ENCODE measurements at places on chromosomes 6 and 20.

DNA sequence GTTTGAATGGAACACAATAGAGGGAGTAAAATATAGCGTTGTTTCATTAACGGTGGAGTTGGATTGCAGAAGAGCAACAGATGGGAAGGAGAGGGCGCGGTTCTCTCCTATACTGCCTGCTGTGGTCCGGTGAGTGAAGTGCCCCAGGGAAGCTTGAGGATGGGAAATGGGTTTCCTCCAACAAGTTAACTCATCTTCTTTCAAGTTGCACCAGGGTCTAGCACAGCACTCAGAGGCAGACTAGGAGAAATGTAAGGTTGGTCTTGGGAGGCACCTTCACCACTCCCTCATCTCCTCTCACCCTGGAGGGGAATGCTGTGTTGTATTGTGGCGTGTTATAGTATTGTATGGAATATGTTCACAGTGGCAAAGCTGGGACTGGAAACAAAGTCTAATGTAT is 96.9 kb upstream of the SLC24A3 start:
- DNase-seq, result no peak

DNA sequence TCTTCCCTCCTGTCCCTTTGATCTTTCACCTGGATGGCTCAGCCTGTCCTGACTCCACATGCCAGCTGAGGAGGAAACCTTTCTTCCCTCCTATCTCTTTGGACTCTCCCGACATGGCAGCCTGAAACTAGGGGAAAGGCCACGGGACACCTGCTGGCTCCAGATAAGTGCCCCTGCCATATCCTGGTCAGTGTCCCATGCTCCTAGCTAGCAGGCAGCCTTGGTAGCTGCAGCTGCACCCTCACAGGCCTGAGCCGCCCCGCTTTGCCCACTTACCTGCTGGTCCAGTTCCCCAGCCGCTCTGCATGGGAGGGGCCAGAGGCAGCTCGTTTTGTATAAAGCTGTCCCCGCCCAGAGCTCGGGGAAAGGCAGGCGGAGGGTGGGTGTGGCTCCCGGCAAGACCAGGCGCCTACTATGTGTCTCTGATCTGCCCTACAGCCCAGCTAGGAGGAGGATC is 7.4 kb upstream of the SLC52A3 start:
- DNase-seq, result no peak

- DNase-seq, result no peak
These were observed 2.5 kb upstream of the POU5F1 start for GRCh38 chr6:31172973-31173384.

DNA sequence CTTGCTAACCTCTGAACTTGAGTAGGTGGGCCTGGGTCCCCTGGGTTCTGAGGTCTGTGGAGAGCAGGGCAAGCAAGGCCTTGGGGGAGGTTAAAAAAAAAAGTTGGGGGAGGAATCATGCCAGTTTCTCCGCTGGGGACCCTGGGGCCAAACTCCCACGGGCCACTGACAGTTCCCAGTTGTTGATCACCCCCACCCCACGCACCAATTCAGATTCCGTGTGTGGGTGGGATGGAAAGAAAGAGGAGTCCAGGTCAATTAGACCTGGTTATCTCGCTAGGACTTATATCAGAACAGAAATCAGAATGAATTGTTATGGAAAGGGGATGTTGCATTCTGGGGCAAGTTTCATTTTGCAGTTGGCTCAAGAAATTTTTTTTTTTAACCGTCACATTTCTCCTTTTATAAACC is 46.7 kb upstream of the SUPT3H start:
- DNase-seq, result no peak

DNA sequence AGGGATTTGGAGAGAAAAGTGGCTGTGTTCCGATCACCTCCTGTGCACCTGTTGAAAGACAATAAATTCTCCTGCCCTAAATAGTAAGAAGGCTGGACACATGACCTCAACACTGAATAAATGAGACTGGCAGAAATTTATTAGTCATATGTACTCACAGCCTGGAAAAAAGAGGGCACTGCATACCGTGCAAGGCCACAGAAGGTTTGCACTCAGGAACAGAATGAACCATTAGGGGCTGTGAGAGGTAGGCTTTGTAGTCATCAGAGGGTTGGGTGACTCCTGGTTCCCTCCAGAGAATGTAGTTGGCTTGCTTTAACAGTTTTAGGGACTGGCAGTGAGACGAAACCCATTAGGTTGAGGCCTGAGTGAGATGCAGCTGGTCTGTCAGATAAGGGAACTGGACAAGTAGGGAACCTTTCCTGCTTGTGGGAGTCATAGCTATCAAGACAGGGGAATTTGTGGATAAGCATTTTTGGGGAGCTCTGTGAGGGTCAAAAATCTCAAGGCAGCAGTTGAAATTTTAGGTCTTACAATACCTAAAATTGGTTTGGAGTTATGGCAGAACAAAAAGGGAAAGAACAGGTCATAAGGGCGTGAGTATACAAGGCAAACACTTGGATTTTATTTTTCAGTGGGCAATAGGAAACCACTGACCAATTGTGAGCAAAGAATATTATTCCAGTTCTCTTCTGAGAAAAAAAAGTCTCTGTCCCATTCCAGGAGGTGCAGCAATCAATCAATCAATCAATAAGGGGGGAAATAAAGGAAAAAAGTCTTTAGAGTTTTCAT is 67.9 kb upstream of the BTN3A2 start:
- DNase-seq, result no peak

GRCh38 chr20:10504994-10505730 is 70.1 kb downstream of the SLX4IP start:
- DNase-seq, result no peak

- DNase-seq, result peak; percentile 66
These were observed 2.0 kb downstream of the SMIM29 start for GRCh38 chr6:34246563-34247391.

GRCh38 chr6:144651234-144651633 is 366.1 kb downstream of the UTRN start:
- DNase-seq, result no peak

DNA sequence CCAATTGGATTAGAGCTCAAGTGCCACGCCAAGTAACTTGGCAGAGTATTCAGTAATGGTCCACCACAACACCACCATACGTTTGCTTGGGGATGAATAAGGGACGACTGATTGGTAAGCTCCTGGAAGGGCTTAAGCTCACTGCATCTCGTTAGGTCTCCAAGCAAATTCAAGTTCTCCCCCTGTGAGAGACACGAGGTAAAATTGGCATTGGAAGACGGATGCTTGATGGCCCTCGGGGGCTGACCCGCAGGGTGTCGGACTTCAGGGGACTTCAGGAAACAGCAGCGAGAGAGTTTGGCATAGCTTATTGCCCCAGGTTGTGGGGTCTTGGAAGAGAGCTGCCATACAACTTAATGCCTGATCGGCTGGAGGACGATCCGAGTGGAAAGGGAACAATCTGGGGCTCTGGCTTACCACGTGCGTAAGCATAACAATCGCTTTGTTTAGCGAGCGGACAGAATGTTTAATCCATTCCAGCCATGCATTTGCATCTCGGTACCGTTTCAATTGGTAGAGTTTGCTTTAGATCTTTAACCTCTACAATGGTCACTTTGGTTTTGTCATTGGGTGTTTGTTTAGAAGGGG is 4.8 kb upstream of the ZNFX1 start:
- DNase-seq, result no peak

DNA sequence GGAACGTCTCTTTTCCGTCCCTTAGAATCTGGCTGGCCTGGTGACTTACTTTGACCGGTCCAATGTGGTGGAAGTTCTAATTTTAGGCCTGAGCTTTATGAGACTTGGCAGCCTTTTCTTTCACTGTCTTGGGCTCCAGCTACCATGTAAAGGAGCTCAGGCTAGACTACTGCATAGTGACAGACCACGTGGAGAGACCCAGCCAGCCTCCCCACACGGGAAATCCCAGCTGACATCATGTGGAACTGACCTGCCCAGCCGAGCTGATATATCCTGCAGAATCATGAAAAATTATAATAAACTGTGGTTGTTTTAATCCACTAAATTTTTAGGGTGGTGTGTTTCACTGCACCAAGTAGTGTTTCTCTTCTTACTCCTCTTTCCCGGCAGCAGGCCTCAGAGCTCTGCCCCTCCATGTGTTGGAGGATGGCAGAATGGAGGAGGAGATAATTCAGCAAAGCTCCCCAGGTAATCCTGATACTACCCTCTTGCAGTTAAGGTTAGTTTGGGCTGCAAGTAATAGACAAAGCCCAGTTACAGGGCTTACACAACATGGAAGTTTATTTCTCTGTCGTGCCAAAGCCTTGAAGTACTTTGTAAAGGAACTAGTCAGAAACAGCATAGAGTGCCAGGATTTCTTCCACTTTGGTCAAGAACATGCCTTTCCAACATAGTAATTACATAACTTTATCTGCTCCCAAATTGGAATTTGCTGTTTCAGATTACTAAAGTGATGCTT is 87.5 kb downstream of the SH3BGRL2 start:
- no peak for DNase-seq

DNA sequence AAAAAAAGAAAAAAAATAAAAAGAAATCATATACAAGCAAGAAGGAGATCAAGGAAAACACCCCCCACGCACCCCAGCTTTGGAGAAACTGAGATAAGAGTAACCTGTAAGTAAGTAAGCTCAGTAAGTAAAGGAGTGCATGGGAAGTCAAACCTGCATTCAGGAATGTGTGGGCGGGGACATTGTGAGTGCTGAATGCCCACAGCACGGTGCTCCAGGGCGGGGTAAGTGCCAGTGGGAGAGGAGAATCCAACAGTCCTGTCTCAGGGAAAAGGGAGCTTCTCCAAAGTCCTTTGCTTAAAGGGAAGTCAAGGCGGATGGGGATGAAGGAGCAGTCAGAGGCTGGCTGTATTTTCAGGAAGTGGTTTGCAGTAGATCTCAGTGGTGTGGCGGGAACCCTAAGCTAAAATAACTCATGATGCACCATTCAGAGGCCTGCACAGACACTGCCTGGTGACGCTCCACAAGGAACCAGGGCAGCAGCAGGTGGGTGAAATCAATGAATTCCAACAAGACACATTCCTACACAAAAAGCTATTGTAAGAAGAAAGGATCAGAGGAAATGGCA is 368.0 kb downstream of the QKI start:
- DNase-seq, result peak; percentile 28

GRCh38 chr20:15654208-15654649 is 919.0 kb downstream of the KIF16B start:
- DNase-seq, result peak; percentile 47

- no peak for DNase-seq
These were observed 10.8 kb downstream of the KIAA1755 start for GRCh38 chr20:38249536-38250310.

DNA sequence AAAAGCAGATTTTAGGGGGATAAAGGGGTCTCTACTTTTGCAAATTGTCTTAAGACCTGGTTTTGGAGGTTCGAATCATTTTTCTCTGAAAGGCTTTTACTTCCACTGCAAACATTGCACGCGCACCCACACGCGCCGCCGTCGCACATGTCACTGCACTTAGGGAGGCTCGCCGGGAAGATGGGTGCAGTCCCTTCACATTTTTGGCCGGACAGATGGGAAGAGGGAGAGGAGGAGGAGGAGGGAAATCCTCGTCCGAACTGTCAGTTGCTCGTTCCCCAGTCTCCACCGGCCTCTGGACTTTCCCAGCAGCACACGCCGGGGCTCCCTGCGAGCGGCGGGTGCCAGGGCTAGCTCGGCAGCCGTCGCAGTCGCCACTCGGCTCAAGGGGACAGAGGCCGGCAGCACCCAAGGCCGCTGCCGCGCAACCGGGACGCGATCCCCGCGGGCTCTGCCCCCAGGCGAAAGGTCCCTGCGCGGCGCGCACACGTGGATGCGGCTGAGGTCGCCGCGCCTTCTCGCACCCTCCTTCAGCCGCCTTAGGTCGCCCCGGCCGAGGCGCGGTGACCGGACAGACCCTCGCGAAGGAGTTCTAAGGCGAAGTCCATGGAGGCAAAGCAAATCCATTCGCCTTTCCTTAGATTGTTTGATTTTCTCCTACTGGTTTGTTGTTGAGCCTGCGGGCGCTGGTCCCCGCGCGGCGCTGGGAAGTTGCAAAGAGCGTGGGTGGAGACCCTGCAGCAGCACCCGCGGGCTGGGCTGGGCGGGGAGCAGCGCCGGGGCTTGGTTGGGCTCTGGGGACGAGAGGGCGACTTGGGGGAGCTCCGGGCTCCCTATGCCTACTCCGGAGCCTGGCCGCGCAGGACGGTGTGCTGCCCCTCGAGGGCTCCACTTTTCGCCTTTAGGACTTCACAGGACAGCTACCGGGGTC is 1.2 kb downstream of the MYB start:
- DNase-seq, result peak; percentile 28

- no peak for DNase-seq
These were observed 60.4 kb downstream of the COL19A1 start for GRCh38 chr6:69926745-69927144.
